BE2C (cell line): ENCODE measurements at places on chromosomes 7 and 10.

- no peak for DNase-seq
Measured at GRCh38 chr10:72754275-72755032, 62.5 kb downstream of the MCU start.

DNA sequence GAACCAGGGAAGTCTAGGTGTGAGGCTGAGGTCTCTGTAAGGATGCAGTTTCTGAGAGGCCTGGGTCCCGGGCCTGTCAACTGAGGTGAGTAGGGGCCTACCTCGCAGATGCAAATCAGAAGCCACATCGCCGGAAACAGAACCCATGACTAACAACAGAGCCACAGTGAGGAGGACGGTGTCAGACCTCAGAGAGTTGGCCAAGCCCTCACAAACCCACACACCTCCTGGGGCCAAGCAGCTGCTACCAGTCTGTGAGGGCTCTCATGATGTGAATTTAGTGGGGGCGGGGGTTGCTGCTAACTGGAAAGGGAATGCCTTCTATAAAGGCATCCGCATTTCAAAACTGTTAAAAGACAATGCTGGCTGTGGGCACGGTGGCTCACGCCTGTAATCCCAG, 103.0 kb downstream of the COBL start:
- no peak for DNase-seq

GRCh38 chr7:18350678-18351077, 144.9 kb upstream of the HDAC9 start:
- peak; percentile 13 for DNase-seq

DNA sequence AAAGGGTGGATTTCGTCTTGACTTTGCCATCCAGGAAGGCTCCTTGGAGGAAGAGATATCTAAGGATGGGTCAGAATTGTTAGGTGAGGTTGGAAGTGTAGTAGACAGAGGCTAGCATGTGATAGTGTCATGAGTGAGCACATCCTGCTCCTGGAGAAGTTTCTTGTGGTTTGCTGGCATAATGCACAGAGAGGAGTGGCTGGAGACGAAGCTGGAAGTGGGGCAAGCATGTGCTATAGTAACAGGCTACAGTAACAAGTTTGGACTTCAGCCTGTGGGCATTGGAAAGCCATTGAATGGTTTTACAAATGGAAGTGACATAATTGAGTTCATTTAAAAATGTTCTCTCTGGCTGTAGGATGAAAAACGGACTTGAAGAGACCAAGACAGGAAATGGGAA, 175.6 kb upstream of the VWC2 start:
- DNase-seq = no peak

GRCh38 chr10:92238586-92239098, 52.2 kb downstream of the CPEB3 start:
- DNase-seq = no peak

GRCh38 chr10:75658036-75658435, 226.6 kb downstream of the LRMDA start:
- DNase-seq = no peak

DNA sequence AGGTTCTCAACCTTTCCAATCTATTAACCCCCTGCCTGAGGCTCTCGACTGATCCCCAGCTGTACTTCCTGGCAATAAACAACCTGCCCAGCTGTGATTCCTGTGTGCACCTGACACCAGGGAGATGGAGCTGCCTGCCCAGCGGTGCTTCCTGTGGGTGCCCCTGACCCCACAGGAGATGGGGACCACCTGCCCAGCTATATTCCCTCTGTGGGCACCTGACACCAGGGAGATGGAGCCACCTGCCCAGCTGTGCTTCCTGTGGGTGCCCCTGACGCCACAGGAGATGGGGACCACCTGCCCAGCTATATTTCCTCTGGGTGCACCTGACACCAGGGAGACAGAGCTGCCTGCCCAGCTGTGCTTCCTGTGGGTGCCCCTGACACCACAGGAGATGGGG, 184.0 kb downstream of the DIP2C start:
- no peak for DNase-seq

DNA sequence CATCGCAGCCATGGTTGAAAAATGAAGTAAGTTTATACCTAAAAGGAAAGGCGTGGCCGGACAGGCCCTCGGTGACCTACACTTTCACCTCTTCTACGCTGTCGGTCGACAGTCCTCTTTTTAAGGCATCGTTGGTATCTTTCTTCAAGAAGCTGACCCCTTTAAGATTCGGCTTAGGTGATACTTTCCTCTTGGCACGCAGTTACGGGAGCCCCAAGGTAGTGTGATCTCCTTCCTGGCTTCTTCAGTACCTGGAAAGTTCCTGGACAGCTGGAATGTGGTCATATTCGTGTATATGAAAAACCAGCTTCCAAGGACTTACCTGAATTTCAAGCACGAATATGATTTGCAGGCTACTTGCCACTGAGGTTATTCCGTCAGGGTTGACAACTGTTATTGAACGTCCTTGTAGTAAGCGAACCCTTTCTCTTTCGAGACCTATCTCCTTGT, 885 bp upstream of the SYPL1 start:
- no peak for DNase-seq

DNA sequence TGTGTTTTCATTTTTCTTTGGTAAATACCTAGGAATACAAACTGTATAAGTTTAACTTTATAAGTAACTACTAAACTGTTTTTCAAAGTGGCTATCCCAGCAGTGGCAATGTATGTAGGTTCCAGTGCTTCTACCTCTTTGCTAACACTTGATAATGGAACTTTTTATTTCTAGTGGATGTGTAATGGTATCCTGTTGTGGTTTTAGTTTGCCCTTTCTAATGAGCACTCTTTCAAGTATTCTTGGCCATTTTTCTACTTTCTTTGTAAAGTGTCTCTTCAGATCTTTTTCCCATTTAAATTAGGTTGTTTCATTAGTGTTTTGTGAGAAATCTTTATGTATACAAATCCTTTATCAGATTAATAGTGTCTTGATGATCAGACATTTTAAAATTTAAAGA, 4.6 kb downstream of the KIF20B start:
- DNase-seq = no peak

- DNase-seq = peak; percentile 78
Measured at GRCh38 chr7:54788664-54789063, 29.7 kb upstream of the SEC61G start.

- DNase-seq = no peak
Measured at GRCh38 chr10:61642676-61643075, 20.1 kb upstream of the CABCOCO1 start.

DNA sequence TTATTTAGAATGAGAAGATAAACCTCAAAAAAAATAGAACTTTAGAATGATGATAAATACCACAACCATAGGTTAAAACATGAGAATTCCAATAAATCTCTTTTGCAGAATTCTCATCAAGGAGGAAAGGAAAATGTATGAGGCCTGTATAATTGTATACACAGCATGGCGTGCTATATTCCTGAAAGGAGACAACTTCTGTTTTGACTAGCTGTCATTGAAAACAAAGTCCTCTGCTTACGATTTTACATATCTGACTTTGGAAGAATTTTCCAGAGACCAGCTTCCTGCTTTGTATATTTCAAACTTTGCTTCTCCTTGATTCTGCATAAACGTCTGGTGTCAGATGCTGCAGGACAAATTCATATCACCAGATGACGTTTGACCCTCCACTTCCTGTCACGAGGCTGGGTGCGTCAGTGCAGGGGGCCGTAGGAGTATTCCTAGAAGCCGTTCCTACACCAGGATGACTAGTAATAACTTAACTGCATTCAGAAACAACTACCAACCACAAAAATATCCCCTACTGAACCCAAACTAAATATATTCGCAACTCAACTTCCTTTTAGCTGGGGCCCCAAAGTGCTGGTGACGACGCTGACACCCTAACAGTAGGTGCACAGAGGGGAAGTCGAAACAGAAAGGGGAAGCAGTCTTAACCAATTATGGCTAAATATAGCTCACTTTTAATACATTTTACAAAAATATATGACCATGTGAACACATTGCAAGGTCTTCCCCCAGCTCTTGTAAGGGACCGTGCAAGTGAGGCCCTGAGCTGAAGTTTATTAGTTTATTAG, 178.6 kb upstream of the INHBA start:
- DNase-seq = no peak
